ENCODE measurements at places on chromosomes 6 and 20.

DNA sequence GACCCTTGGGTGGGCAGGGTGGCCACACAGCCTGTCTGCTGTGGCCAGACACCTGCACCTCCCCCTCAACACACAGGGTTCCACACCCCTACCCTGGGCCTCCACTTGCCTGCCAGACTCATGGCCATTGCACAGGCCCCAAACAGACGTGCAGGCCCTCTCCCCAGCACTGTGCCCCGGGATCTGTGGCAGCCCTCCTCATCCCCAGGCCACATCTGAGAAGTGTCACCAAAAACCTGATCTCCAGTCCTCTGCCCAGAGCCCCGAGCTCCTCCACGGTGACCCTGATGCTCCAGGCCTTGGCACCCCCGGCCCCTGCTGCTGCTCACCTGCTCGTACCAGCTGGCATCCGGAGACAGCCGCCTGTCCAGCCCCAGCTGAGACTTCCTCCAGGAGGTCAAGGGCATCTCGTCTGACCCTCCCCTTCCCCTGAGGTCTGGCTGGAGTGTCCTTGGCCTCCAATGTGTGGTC is 160.1 kb downstream of the DLL1 start:
- no peak for DNase-seq

DNA sequence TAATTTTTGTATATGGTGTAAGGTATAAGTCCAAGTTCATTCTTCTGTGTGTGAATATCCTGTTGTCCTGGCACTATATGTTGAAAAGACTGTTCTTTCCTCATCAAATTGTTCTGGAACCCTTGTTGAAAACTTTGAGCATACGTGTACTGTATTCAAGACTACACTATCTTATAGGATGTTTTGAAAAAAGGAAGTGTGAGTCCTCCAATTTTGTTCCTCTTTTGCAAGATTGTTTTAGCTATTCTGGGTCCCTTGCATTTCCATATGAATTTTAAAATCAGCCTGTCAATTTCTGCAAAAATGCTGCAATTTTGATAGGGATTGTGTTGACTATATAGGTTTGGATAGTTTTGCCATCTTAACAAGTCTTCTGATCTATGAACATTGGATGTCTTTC is 195.2 kb downstream of the BACH2 start:
- no peak for DNase-seq

DNA sequence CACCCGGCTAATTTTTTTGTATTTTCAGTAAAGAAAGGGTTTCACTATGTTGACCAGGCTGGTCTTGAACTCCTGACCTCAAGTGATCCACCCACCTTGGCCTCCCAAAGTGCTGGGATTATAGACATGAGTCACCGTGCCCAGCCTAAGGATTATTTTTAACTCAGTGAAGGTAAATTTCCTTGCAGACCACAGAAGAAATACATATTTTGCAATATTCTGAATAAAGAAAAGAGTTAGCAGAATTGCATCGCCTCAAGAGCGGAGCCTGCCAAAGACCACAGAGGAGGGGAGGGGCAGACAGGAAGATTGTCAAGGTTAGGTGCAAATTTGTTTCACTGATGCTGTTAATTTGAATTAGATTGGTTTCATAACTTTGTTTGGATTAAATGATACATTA is 47.4 kb downstream of the SOD2 start:
- DNase-seq: no peak

DNA sequence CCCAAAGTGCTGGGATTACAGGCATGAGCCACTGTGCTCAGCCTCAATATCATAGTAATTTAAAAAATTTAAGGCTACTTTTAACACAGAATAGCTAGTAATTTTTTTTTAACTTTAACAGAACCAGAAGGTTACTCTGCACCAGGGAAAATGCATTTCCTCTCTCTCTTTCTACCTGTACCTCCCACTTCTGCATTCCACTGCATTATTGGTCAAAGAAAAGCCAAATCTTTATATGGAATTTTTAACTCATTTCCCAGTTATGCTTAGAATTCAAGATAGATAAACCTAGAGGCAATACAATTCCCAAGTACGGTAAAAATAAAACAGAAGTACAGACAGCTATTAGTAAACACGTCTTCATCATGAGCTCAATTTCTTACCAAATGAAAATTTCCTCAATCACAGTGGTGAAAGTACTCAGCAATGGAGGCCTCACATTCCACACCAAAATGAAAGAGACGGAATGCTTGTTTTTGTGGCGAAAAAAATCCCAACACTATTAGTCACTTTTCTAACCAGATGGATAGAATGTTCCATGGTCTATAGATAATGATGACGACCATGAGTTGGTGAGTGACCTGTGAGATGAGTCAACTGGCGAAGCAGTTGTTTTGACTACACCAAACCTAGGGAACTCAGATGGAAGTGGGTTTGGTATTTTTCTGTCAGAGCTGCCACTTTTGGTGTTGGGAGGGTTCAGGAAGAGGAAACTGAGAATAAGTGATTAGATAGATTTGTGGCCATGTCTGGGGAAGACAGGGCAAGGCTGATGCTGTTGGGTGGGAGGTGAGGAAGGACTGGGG is 104.7 kb upstream of the SGK1 start:
- no peak for DNase-seq

DNA sequence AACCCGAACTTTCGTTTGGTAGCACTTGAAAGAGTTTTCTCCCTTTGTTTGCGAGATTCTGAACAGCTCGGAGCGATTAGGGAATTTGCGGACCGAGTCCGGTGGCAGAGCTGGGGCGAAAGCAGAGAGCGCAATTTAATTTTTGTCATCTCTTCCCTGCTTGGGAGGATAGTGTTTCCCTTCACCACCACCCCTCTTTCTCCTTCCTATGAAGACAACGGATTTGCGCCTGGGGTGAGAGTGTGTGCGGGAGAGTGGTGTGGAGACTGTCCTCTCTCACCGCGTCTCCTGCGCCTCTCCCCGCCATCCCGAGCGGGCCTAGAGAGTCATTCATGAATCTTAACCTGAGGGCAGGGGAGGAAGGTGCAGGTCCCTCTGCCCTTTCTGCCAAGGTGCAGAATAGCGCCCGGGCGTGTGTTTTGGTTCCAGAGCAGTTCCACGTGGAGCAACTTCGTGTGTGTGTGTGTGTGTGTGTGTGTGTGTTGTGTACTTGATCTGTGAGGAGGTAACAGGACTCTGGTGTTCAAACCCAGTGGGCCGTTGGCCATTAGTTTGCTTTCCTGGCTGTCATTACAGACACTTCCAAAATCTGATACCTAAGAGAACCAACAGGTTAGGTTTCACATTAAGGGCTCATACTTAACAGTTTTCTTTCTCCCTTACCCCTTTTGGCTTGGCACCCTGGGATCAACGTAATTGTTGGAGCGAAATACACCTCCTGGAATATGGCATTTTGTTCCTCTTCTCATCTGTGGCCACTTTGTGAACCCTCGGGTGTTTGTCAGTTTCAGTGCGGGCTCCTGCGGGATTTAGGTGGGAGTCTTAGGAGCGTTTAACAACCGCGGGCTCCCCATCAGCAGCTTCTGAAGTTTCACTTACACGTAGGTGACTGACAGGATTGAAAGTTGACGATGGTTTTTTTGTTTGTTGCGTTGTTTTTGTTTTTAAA is 1.8 kb downstream of the EYA4 start:
- no peak for DNase-seq

DNA sequence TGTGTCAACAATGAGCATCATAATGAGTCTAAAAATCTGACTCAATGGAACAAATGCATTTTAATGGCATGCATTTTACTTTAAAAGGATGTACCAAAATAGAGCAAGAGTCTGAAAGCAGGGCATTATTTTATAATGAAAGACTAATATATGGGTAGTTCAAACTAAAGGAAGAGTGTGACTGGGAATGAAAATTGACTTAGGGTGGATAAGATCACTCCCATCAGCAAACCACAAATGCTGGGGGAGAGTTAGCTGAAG is 114.7 kb downstream of the SOX4 start:
- no peak for DNase-seq

DNA sequence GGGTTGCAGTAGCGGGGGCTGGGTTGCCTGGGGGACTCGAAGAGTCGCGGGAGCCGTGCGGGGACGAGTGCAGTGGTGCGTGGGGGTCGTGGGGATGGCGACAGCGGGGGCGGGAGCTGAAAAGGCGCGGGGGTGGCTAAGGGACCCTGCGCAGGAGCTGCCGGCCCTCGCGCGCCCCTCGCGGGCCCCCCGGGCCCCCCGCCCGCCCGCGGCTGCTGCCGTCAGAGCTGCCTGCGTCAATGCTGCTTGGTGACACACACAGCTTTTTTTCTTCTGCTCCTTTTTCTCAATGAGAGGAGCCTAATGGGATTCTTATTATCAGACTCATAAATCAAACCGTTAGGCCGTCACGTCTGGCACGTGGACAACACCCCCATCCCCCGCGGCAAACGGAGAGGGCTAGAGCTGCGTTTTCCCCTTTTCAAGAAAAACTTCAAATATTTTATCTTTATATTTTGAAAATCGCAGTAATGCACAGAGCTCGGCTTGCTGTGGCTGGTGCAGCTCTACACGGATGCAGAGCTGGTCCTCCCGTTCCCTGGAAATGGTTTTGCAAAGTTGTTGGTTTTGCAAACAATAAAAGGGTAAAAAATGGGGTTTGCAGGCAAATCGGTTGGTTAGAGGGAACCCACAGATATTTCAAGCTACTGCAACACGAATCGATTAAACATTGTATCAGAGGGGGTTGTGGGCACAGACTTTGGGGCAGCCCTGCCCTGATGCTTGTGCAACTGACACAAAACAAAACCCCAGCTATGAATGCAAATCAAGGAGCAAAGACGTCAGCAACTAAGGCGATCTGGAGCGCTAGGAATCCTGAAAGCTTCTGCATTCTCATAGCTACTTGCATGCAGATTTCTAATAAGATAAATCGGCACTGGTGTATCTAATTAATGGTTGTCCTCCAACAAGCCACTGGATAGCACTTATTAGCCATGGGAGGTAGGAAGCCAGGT is 161.4 kb downstream of the TBXT start:
- DNase-seq: no peak

DNA sequence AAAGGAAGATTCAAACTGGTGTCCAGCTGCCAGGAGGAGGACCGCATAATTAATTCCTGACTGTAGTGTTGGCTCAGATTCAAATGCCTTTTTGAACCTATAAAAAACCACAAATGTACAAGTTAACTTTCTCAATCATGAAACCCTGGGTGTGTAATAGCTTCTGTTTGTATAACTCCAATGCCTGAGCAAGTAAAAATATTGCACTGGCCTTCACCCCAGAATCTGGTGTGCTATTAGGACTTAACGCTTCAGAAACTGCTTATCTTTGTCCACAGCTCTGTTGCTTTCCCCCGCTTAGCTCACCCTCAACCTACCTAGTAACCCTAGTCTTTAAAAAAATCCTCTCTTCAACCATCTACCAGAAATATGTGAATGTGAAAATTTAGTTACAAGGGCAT is 119.1 kb upstream of the MAP7 start:
- DNase-seq: no peak

DNA sequence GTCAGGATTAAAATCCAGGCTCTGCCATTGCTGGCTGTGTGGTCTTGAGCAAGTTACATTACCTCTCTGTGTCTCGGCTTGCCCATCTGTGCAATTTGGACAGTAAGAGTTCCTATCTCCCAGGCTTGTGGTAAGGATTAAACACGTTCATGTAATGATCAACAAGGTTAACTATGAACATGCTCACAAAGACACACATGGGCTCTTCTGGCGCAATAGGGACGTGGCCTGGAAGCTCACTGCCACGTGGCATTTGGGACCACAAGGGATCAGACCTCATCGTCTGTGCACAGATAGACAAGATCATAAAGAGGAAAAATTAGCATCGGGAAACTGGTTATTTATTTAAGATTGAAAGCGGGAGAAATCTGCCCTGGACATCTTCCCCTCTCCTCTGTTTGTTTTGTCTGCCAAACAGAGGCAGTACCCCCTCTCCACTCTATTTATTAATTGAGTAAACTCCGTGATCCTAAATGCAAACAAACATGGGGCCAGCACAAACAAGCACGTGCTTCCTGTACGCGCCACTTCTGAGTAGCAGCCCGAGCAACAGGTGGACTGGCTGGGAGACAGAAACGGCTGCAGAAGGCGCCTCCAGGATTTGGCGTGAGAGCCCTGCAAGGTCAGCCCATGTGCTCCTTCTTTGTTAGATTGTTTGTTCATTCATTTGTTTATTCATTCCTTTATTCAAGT is 95.0 kb downstream of the CDH26 start:
- DNase-seq: no peak

DNA sequence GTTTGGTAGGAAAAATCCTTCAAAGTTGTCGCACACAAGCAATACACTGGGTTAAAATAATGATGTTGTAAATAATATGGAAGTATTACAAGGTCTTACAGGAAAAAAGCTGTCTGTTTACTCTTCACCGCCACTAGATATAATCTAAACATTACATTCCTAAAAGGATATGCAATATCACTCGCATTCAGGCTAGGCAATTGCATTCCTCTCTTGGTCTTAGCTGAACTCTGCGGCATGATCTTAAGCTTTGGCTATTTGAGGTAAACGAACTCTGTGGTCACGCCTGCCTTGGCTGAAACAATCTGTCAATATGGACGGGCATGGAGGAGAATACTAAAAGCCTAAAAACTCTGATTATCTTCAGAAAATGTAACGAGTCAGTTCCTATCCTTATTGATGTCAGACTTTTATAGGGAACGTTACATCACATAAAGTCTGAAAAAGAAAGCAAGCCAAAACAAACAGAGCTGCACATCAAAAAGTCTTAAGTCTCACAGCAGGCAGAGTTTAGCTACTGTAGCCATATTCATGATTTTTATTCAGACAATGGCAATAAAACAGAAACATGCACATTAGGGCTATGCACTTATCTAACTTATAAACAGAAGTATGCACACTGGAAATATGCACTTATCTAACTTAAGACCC is 30.8 kb upstream of the FILIP1 start:
- DNase-seq: no peak

DNA sequence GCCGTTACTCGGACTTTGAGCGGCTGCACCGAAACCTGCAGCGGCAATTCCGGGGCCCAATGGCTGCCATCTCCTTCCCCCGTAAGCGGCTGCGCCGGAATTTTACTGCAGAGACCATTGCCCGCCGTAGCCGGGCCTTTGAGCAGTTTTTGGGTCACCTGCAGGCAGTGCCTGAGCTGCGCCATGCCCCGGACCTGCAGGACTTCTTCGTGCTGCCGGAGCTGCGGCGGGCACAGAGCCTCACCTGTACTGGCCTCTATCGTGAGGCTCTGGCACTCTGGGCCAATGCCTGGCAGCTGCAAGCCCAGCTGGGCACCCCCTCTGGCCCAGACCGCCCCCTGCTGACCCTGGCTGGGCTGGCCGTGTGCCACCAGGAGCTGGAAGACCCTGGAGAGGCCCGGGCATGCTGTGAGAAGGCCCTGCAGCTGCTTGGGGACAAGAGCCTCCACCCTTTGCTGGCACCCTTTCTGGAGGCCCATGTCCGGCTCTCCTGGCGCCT is 7.2 kb downstream of the SNX21 start:
- no peak for DNase-seq

DNA sequence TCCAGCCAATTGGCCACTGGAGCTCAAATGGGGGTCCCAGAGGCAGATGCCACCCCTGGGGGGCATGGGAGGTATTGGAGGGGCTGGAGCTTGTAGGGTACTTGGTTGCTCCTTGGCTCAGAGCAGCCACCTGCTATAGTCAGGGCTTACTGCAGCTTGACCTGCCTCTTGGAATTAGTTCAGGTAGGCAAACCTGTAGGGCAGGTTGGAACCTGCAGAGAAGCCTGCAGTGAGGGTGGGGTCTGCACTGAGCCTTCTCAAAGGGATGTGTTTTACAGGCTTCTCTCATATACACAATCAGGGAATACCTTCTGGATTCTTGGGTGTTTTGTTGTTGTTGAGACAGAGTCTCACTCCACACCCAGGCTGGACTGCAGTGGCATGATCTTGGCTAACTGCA is 94.2 kb upstream of the MYL9 start:
- no peak for DNase-seq

Data from activated effector memory CD4-positive, alpha-beta T cell treated with Interleukin-2 at 50 U/mL for 16 hours (primary cell).